Activated naive CD4-positive, alpha-beta T cell treated with Interleukin-2 at 50 U/mL for 16 hours (primary cell): ENCODE measurements at places on chromosomes 1 and 21.

DNA sequence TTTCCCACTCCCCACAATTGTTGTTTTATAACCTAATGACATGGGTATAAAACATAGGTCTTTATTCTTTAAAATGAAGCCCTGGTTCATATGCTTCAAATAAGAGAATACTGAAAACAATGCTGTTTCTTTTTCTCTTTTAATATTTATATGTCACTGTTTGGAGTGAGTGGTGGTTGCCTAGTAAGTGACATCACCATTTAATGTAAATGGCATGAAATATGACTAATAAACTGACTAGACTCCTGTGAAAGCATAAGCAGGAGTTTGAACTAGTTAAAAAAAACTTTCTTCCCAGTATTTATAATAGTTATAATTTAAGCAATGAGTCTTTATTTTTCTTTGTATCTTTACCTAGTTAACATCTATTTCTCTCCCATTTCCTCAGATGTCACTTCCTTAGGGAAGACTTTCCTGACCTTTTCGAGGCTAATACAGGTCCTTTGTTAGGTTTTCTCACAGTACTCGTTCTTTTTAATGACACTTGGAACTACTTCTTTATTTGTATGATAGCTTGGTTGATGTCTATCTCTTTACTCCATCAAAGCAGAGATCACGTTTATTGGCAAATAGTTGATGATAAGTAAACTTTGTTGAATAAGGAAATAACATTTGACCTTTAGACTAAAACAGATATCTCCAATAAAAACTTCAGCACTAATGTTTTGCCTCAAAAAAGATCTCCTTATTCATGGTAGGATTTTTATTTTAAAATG is 105.4 kb upstream of the PDC start:
- DNase-seq: no peak

- no peak for DNase-seq
Observed at GRCh38 chr1:73205294-73205973, 923.1 kb upstream of the NEGR1 start.

DNA sequence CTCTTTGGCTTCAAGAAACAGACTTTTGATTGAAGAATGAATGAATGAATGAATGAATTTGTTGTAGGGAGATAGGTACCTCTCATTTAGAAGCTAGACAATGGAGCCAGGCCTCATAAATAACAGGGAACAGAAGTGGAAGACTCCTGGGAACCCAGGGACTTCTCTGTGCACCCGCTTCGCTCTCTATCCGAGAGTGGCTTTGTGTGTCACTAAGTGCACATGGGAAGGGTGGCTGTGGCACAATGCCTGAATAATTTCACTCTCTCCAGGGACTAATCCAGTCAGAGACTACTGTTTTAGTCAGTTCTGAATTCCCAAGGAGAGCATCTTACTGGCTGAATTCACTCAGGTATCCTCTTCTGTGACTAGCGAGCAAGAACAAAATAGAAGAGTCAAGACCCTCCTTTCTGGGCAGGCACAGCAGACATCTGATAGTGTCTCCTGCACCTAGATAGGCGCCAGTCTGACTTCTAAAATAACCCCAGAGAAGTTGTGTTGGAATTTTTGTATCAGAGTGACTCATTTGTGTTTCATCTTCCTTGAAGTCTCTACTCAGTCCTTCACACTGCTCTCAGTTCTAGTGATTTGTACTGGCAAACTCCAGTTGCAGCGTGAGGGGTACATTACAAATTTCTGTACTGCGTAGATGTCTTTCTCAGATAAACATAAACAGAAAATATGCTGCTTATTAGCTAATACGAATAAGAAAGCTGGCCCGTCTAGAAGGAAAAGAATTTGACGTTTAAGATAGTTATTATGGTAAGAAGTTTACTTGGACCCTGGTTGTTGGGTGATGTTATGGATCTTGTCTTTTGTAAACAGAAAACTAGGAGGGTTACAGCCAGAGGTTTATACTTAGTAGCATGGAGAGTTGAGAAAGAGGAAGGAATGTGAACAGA is 34.0 kb downstream of the BACH1 start:
- no peak for DNase-seq

DNA sequence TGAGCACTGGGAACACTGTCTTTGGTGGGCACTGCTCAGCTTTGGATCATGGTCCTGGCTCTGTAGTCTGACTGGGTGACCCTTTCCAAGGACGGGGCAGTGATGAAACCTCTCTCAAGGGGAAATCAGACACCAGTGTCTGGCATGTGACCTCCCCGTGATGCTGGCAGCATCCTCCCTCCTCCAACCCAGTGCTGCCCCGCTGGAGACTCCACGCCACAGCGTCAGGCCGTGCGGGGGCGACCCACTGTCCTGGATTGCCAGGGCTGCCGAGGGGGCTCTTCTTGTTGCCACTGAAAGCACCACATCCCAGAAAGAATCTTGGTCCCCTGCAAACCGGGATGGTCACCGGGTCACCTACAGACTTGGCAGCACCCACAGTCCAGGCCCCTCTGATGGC is 146.4 kb upstream of the ARHGEF16 start:
- no peak for DNase-seq

DNA sequence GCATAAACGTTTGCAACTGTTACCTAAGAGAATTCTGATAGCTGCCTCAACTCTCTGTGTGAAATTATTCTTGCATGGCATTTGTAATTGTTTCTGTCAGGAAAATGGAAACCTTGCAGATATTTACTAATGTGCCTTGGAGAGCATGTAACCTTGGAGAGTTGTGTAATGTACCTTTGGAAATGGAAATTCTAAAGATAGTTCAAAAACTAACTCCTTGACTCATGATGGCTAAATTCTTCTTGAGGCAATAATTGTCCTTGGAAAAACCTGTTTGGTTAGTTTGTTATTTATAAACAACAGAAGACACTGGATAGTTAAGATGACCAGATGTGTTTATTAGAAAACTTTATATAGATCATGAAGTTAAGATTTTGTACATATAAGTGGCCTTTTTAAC is 1033.8 kb downstream of the PLA2G4A start:
- no peak for DNase-seq

DNA sequence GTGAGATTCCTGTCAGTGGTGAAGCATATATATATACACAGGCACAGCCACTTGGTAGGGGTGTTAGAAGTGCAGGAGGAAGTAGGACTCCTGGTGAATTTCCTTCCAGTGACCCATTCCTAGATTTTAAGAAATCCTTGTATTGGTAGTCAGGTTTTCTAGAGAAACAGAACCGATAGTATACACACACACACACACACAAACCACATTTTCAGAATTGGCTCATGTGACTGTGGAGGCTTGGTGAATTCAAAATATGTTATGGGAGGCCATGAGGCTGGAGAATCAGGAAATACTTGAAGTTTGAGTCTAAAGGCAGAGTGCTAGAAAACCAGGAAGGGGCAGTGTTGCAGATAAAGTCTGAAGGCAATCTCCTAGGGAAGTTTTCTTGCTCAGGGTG is 114.2 kb downstream of the FCRL5 start:
- no peak for DNase-seq

DNA sequence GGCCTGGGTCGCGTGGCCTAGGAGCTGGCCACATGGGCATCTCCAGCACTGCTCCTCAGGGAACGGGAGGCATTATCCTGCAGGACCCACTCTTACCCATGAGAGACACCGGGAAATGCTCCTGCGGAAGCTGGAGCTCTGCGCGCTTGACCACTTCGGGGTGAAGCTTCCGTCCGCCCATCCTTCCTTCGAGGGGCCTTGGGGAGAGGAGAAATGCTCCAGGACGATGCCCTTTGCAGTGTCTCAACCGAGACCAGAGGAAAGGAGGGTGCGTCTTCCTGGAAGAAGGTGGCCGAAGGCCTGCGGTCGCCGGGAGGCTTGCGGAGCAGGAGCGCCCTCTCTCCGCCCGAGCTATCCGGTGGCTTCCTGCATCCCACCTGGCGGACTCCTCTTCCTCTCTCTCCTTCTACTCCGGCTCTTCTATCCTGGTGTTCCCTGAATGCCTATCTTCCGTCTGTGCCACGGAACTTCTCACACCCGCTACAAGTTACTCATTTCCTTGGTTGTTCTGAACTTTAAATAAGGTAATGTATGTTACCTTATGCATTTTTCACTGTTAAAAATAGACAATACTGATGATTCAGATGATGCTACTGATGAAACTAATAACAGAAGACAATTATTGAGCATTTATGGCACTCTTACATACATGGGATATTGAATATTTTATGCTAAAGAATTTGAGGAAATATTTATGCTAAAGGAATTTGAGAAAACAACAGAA is 91.4 kb downstream of the PRKAB2 start:
- DNase-seq: no peak

GRCh38 chr1:208026880-208027438 is 116.0 kb upstream of the CD34 start:
- no peak for DNase-seq

- DNase-seq: no peak
Observed at GRCh38 chr1:145942871-145943270, 14.9 kb downstream of the LIX1L start.

DNA sequence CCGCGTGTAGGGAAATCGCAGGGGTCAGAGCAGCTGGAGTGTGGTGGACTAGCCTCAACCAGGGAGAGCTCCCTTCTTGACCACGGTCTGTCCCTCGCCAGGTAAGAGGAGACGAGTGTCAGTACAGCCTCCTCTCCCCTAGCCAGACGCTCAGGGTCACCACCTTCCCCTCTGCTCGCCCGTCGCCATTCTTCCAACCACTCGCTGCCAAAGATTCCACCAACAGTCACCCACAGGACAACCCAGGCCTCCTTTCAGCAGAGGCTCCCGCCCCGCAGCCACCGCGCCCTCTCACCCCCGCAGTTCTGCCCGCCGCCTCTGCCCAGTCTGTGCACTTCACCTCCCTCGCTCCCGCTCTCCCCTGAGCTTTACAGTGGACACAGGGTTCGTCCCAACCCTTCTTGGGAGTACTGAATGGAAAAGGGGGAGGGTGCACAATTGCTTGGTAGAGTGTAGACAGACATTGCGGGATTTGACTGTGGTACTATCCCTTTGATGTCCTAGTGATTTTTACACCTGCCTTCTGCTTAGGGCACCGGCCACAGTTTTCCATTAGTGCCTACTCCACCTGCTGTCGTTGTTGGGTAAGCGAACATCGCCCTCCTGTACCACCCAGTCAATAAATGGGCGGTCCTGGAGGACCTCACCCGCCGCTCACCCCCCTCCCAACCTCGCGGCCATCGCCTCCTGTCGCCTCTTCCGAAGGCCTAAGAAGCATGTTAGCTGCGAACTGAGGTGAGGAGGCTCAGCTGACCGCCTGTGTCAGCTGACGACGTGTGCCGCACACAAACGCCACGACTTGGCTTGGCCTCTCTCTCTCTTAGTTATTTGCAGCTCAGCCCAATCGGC is 9.2 kb upstream of the NBPF11 start:
- no peak for DNase-seq

- DNase-seq: no peak
Observed at GRCh38 chr1:92051948-92052347, 22.2 kb downstream of the EPHX4 start.

GRCh38 chr1:25051504-25051903 is 121.4 kb upstream of the RUNX3 start:
- no peak for DNase-seq

DNA sequence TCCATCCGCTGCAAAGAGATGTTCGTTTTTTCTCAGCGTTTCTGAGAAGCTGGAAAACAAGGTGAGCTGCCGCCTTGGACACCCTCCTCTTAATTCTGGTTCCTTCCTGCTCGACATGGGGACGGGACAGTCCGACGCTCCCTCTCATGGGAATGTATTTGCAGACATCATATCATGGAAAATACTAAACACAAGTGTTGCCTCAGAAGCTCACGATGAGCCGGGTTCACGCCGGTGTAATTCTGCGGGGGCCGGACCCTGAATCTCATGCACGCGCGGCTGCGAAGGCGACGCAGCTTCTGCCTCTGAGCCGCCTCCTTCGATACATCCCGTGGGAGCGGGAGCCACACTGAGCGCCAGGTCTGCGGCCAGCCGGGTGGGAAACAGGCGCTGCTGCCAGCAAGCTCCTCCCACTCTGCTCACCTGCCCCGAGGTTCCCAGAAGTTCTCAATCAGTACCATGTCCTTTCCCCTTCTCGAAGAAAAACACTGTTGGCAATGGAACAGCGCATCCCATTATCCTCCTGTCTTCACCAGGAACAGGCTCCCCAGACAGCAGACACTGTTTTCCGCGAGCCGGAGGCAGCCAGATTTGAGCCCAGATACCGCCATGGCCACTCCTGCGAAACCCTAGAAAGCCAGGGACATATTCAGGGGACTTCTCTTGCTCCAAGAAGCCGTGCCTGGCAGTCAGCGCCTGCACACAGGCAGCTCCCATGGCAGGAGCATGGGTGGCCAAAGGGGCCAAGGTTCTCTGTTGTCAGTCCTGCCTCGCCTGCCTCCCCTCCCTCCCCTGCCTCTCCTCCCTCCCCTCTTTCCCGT is 98.0 kb downstream of the WDR4 start:
- no peak for DNase-seq

GRCh38 chr1:240351690-240352089 is 260.0 kb downstream of the FMN2 start:
- DNase-seq: no peak

DNA sequence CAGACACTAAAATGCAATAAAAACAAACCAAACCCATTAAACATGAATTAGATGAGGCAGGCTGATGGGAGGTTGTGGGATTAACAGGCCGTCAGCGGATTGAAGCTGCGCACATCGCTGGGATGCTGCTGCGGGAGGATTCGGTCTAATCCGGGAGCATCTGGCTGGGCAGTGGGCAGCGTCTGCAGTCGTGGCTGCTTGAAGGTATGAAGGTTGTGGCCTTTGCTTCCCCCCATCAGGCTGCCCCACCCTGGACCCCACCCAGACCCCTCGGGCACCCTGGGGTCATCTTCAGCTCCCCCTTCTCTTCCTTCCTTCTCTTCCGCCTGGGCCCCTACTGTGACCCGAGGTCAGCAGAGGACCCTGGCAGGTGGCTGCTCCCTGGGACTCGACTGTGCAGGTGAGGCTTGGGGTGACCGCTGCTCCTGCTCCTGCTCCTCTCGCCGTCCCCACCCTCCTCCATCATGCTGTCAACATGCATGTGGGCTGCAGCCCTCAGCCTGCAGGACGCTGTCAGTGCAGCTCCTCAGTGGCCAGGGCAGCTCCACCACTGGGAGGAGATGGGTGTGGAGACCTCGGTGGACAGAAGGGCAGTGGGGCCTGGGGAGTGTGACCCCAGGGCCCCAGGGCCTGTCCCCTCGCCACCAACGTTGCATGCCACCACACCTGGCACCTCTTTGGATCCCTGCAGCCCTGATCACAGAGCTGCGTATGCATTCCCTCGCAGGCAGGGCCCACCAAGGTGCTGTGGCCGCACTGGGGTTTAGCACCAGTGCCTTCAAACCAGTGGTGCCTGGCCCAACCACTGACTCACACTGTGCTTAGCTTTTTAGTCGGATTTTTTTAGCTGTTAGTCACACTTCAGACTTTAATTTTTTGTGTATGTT is 112.2 kb upstream of the COL6A1 start:
- no peak for DNase-seq

DNA sequence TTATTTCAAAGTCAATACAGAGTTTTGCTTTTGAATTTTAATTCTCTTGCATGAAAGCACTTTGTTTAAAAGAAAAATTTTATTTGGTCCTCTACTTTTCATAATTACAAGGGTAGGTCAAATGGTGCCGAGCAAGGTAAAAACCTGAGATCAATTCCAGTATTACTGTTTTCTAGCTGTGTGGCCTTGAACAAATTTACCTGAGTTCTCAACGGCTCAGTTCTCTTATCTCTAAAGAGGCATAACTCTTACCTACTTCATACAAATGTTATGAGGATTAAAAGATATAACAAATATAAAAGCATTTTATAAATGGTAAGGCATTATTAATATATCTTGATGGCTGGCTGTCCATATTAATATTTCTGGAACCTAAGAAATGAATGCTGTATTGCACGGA is 42.5 kb downstream of the USP24 start:
- DNase-seq: no peak
